Lower lobe of right lung (tissue), 2 donors: ENCODE measurements at places on chromosomes 12 and 14.

- DNase-seq = no peak
Measured at GRCh38 chr14:103894723-103895059, 33.6 kb upstream of the TDRD9 start.

- DNase-seq = no peak
Measured at GRCh38 chr12:12915656-12916055, 24.3 kb downstream of the GPRC5A start.

DNA sequence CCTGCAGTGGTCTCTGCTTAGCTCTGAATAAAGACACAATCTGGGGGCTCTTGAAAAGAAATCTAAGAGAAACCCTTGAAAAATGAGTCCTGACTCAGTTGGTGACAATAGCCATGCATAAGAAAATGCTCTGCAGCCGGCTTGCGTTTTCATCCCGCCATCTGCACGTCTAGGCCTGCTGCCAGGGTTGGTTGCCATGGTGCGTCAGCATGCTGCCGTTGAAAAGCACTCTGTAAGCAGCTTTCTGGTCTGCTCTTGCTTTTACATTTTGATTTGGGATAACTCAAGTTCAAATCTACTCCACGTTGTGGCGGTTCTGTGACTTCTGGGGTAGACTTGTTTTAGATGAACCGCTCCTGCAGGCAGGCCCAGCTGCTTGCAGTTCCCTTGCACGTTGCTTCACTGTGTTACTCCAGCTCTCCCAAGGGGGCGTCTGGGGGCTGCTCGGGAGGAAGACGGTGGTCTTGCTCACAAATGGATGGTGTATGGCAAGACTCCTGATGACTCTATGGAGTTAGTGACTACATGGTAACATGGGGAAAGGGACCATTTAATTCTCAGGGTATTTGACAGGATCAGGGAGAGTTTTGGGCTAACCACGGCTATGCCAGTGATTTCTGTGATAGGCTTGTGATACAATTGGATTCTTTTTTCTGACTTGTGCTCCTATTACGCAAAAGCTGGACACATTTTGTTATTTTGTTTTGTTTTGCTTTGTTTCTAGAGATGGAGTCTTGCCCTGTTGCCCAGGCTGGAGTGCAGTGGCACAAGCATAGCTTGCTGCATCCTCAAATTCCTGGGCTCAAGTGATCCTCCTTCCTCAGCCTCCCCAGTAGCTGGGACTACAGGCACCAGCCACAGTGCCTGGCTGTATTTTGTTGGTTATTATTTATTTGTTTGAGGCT, 15.8 kb downstream of the WNT5B start:
- DNase-seq = no peak

DNA sequence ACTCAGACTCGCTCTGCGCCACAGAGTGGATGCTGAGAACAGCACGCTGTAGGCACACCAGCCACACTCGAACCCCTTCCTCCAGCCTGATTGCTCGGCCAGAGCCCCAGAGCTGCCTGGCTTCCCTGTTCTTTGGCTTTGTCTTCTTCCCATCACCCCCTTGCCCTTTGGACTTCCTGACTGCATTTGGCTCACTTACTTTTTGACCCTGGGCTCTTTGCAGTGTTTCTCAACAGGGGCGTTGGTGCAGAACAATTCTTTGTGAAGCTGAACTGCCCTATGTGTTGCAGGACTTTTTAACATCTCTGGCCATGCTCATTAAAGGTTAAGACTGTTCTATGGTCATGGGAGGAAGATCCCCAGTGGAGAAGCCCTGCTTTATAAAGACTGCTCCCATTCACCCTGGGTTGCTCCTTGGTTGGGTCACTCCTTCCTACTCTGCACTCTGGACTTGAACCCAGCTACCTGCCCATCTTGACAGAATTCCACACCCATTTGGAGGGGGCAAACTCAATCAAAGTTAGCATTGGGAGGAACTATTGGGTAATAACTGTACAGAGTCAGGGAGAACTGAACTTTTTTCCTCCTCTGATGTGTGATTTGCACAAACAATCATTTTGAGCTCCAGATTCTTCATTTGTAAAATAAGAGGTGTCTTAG, 127.7 kb upstream of the PLEKHG7 start:
- peak; percentile 49 for DNase-seq

DNA sequence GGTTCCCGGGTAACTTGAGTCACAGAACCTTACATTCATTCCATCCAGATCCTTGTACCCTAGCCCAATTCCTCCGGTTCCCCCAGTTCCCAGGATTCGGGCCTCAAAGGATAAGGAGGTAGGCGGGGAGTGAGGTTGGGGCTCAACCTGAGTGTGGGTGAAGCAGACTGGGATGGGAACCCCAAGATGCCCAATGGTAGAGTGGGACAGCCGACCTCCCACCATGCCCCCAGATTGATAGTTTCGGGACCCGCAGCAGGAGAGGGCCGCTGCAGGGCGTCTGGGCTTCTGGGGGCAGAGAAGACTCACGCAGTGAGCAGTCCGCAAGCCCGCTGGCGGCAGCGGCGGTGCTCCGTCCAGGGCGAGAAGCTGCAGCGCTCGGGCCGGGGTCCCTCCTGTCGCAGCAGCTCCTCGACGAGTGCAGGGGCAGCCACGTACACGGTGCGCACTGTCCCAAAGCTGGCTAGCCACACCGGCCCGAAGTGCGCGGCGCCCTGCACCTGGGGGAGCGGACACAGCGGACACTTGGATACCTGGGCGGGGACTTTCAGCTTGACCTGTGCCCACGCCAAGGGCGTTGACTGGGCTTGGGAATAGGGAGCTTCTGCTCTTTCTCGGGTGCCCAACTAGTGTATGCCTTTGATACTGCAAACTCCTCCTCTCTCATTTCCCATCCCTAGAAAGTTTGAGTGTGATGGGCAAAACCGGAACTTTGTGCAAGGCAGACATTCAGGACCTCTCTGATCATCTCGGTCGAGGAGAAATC, 997 bp downstream of the CYP27B1 start:
- DNase-seq = no peak

GRCh38 chr12:92118826-92119536, 26.7 kb downstream of the BTG1 start:
- no peak for DNase-seq

DNA sequence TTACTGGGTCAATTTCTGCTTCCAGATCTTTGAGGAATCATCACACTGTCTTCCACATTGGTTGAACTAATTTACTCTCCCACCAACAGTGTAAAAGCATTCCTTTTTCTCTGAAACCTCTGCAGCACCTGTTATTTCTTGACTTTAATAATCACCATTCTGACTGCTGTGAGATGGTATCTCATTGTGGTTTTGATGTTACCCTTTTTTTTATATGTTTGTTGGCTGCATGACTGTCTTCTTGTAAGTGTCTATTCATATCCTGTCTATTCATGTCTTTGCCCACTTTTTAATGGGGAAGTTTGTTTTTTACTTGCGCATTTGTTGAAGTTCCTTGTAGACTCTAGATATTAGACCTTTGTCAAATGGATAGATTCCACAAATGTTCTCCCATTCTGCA, 324.9 kb downstream of the NAV3 start:
- DNase-seq = no peak

- DNase-seq = no peak
Measured at GRCh38 chr12:71556875-71557274, 106.8 kb downstream of the ZFC3H1 start.

GRCh38 chr12:46174061-46174662, 94.7 kb downstream of the SLC38A1 start:
- DNase-seq = no peak

GRCh38 chr14:34883954-34884353, 8.8 kb upstream of the BAZ1A start:
- no peak for DNase-seq

DNA sequence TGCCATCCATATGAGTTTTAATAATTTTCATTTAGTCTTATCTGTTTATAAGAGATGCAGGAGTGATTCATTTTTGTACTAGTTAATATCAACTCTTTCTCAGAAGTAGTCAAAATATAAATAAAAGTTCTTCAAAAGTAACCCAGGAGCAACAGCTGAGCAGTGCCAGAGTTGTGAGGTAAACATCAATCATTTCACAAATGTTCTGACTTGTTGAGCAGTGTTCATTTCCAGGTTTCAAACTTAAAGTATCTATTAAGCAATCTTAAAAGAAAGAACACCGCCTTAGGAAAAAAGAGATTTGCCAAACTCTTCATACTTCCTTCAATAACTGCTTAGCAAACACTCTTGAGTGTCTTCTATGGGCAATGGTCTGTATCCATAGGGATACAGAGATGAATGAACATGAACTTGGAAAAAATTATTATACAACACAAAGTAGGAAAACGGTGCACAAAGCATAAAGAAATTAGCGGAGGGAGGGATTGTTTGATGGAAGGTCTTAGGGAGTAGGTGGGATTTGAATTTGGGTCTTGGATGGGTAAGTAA, 41.9 kb upstream of the POC1B start:
- no peak for DNase-seq

GRCh38 chr12:130803702-130804101, 35.3 kb downstream of the STX2 start:
- DNase-seq = no peak

DNA sequence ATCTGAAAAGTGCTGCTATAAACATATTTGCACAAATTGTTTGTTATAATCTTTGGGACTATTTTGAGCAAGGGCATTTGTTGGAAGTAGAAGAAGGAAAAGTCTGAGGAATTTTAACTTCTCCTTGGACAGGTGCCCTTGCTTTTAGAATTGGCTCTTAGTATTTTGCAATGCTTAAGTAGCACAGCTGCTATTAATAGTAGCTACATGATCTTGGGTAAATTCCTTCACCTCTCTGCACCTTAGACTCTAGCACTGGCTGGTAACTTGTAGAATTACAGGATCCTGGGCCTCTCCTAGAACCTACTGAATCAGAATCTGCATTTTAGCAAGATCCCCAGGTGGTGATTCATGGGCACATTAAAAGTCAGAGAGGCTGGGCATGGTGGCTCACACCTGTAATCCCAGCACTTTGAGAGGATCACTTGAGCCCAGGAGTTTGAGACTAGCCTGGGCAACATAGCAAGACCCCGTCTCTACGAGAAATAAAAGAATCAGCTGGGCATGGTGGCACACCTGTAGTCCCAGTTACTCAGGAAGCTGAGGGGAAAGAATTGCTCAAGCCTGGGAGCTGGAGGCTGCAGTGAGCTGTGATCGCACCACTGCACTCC, 10.8 kb upstream of the TMEM120B start:
- DNase-seq = no peak

GRCh38 chr14:101732118-101732517, 29.4 kb upstream of the PPP2R5C start:
- DNase-seq = no peak

DNA sequence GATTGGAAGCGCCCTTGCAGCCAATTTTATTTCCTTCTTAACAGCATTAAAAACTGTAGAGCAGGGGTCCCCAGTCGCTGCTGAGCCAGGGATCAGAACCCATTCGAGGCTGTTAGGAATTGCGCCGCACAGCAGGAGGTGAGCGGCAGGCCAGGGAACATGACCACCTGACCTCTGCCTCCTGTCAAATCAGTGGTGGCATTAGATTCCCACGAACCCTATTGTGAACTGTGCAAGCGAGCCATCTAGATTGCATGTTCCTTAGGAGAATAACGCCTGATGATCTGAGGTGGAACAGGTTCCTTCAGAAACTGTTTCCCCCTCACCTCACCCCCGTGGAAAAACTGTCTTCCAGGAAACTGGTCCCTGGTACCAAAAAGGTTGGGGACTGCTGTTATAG, 107.4 kb downstream of the DNAI7 start:
- DNase-seq = no peak

DNA sequence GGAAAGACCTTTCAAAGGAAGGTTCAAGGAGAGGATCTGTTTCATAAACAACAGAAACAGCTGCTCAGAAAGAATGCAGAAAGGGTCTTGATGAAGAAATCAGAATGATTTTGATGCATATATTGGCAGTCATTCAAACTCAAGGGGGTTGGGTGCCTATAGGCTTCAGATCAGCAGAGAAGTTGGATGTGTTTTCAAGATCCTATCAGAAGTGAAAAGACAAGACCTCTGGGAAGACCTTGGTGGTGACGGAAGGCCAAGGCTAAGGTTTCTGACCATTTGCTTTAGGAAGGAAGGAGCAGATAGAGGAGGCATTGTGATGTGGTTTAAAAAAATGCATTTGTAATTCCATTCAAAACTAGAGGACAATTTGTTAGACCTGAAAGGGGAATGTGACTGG, 15.2 kb upstream of the PTPRB start:
- DNase-seq = no peak

GRCh38 chr12:116813271-116814041, 67.8 kb downstream of the HRK start:
- DNase-seq = no peak

GRCh38 chr12:117352206-117352605, 9.2 kb downstream of the NOS1 start:
- DNase-seq = no peak

DNA sequence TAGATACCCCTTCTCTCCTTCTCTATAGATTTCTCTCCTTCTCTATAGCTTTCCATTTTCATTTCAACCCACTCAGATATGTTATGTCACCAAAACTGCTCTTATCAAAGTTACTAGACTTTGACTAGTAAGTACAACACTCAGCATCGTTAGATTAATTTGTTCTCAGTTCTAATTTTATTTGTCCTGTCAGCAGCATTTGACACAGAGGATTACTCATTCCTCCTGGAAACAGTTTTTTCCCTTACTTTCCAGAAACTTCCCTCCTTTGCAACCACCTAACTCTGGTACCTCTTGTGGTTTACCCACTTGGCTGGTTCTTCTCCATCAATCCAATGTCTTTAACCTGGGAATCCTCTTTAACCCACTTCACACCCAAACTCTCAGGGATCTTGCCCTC, 423.7 kb downstream of the TMTC2 start:
- DNase-seq = no peak

- DNase-seq = no peak
Measured at GRCh38 chr12:110135806-110136205, 11.6 kb downstream of the IFT81 start.

GRCh38 chr14:104503691-104504090, 75.9 kb upstream of the C14orf180 start:
- DNase-seq = no peak

- DNase-seq = no peak
Measured at GRCh38 chr12:46414591-46415268, 42.2 kb upstream of the SLC38A2 start.

DNA sequence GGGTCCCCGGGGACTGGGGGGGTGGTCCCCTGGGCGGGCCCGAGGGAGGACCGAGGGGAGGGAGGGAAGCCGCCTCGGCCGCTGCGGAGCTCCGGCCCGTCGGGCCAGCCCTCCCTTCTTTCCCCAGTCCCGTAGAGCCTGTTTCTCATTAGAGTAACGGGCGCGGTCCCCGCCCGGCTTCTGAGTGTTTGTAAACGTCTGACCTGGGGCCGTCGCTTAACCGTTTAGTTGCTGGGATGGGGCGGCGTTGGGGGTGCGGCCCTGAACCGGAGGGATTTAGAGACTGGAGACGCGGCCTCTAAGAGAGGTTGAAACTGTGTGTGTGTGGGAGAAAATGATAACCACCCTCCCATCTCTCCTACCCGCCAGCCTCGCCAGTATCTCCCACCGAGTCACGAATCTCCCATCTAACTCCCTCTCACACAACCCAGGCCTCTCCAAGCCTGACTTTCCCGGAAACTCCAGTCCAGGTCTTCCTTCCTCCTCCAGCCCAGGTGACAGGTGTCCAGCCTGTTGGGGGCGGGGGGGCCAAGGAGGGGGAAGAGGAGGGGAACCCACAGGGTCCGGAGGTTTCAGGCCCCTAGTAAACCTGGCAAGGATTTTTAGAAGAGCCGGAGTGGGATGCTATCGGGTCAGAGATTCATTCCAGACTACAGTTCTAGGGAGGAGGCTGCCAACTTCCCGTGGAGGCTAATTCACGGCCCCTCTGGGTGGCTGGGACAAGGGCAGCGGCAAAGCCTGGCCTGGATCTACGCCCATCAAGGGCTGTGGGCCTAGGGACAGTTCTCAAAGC, 1.1 kb upstream of the NFATC4 start:
- peak; percentile 94 for DNase-seq
